Activated B cell treated with CpG ODN at 0.5 μM for 24 hours (primary cell): ENCODE measurements at places on chromosomes 5 and 9. TPM values are rescaled to one million over a fixed set of nuclear protein-coding genes. Genes with fewer than 3 reads are reported as not detected.

DNA sequence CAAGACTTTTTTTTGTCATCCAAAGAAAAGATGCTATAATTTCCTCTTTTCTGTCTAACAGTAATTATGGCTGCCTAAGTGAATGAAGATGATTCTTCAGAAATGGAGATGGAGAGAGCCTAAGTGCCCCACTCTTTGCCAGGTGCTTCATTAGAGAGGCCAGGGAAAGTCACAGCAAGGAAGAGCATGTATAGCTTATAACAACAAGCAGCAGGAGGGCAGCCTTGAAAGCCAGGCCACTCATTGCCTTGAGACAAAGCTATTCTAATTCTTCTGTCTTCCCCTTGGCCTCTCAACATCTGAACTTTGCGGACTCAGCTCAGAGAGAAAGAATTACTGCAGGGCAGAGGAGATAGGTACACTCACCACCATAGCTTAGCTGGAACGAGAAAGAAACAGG, 112.0 kb upstream of the ZNF366 start:
- DNase-seq: no peak

- DNase-seq: no peak
Observed at GRCh38 chr5:116176121-116176520, 91.3 kb downstream of the COMMD10 start.

- no peak for DNase-seq
Observed at GRCh38 chr5:7851617-7852289, 820 bp upstream of the CFAP90 start.

- no peak for DNase-seq
Observed at GRCh38 chr5:178426326-178427130, 163.7 kb downstream of the COL23A1 start.

DNA sequence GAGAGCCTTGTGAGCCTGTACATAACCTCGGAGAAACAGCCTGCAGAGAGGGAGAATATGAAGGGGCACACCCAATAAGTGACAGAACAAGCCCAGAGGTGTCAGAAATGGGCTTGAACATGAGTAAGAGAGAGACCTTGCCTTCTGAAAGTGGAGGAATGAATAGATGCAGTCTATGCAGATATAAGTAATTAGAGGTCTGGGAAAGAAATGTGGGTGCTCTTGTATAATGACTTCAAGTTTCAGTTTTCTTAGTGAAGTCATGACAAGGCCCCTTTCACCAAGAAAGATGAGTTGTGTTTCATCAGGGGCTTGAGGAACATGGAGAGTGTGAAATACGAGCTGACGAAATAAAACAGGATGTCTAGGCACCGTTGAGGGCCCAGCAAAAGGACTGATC, 15.1 kb downstream of the GRAMD2B start:
- no peak for DNase-seq

DNA sequence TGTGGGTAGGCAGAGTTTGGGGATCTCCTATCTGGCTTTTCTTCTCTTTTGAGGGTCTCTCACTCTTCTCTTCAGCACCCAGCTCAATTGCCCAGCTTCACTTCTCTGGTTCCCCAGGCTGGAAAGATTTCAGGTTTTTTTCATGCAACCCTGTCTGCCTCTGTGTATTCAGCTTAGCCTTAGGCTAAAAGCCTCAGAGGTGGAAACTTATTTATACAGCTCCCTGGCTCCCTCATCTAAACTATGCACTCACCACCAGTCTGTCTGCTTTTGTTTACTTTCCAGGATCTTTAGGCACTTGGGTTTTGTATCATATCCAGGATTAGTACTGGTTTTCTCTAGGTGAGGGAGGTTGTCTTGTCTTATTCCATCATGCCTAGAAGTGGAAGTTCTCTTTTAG, 540.2 kb upstream of the TRPC7 start:
- no peak for DNase-seq

The ZNF879 gene
- 8.2 and 9.4 TPM in 2 replicates for total RNA-seq

The GABBR2 gene
- not detected in 2 replicates for total RNA-seq

DNA sequence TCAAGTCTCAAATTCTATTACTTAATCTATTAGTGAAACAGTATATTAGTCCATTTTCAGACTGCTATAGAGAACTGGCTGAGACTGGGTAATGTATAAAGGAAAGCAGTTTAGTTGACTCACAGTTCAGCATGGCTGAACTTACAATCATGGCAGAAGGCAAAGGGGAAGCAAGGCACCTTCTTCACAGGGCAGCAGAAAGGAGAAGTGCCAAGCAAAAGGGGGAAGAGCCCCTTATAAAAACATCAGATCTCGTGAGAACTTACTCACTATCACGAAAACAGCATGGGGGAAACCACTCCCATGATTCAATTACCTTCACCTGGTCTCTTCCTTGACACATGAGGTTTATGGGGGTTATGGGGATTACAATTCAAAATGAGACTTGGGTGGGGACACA, 67.9 kb upstream of the CHSY3 start:
- no peak for DNase-seq

GRCh38 chr5:135565266-135565665, 13.5 kb downstream of the CXCL14 start:
- no peak for DNase-seq

GRCh38 chr9:124815601-124816000, 37.7 kb upstream of the WDR38 start:
- no peak for DNase-seq

GRCh38 chr5:115435065-115435777, 109.4 kb downstream of the FEM1C start:
- DNase-seq: no peak

DNA sequence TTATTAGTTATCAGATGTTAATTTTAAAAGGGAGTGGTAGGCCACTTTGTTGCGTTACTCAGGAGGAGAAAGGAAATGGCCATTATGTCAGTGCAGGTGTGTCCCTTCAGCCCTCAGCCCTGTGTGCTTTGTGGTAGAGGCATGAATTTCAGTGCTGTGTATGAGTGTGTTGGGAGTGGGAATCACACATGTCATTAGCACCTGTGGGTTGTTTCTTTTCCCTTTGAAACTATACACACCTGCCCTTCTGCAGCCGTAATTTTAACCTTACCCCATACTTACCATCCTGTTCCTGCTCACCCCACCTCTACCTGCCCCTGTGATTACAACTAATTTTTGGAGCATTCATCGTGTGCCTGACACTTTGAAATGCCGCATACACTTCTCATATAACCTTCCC, 156.4 kb downstream of the ARHGAP26 start:
- no peak for DNase-seq

DNA sequence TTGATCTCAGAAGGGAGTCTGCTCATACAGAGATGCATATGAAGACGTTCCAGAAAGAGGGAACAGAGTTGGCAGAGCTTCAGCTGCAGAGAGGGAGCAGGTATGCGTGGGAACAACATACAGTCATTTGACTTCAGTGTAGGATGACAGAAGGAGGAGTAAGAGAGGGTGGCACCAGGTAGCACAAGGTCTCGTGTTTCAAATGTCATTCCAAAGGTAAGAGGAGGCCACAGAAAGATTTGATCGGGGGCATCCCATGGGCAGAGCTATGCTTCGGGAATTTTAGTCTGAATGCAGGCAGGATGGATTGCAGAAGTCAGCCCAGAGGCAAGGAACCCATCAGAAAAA, 367.1 kb downstream of the CDK5RAP2 start:
- DNase-seq: no peak

DNA sequence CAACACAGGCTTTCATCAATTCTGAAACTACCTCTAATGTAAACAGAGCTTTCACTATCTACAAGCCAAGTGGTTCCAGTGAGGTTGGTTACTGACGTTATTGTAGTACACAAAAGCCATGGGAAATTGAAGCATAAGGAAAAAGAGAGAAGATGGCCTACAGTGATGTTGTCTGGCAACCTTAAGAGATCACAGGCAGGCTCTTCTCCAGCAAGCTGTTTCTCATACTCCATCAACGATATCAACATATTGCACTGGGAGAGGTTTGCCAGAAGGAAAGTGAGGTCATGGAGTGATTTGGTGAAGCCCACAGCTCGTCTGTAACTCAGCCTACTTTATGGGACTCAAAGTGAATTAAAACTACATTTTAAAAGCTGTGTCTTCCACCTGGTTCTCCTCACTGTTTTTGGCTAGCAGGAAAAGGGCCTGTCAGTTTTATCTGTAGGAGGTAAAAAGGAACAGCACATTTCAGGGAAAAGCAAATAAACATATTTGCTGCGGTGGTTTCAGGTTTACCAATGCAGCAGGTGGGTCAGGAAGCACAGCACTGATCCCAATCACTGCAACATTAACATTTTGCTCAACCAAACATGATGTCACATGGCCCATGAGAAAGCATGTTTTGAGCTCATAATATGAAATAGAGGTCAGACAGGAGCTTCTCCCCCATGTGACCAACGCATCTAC, 72.9 kb downstream of the ARSB start:
- no peak for DNase-seq

DNA sequence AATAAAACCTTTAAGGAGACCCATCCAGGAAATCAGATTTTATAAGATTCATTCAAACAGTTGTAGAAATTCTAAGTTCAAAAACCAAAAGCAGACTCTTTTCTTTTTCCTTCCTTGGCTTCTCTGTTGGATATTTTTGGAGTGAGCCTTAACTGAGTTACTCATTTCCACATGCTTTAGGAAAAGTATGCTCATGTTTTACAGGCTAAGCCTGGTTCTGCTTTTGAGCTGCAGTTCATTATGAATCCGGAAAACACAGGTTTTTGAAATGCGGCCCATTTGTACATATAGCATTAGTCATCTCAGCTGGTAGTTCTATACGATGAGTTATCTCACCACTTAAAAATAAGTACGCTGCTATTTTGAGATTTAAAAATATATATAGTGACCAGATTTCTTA, 156.6 kb upstream of the DMRT1 start:
- DNase-seq: no peak

The SV2C gene
- total RNA-seq: not detected in 2 replicates

DNA sequence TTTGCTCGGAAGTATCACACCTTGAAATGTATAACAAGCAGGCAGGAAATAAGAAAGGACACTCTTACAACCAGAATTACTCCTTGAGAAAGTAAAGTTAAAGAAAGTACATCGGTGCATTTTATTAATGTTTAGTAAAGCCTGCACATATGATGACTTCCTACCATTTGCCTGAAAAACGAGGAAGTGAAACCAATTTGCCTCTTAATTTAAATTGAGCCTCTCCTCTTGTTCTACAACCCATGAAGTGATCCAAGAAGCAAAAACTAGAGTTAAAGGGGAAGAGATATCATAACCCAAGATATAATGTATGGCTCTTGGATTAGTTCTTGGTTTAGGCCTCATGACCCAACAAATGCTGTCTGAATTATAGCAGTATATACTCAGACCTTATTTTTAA, 95.6 kb downstream of the GNAQ start:
- DNase-seq: no peak

- DNase-seq: no peak
Observed at GRCh38 chr5:44770780-44771717, 37.7 kb upstream of the MRPS30 start.

DNA sequence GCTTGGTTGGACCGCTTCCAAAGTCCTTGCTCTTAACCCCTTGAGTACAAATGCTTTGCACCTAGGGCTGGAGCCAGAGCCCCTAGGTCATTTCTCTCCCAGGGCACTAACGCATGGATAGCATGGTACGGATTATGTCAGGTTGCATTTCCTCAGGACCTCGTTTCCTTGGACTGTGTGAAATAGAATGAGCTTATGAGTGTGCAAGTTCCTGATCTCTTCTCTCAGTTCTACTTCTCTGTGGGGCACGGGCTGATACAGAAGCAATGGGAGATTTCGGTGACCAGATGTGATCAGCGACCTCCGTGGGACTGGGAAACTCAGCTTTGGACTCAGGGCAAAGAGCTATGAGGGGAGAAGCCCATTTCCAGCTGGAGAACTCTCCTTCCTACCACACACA, 14.2 kb downstream of the SPARC start:
- DNase-seq: no peak

DNA sequence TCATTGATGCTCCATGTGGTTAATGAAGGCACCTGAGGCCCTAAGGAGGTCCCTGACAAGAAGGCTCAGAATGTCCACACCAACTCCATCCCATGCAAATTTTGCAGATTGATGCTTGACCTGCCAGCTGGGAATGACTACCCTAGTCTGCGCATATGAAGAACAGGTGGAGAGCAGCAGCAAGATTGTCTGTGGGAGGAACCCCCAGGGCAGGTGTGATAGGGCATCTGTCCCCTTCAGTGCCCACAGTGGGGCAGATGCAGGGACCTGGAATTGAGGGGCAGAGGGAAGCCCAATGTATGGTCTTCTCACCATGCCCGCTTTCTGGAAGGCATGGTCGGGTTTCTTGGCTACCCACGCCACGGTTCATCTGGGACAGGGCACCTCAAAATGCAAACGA, 79.6 kb downstream of the MACROH2A1 start:
- no peak for DNase-seq

DNA sequence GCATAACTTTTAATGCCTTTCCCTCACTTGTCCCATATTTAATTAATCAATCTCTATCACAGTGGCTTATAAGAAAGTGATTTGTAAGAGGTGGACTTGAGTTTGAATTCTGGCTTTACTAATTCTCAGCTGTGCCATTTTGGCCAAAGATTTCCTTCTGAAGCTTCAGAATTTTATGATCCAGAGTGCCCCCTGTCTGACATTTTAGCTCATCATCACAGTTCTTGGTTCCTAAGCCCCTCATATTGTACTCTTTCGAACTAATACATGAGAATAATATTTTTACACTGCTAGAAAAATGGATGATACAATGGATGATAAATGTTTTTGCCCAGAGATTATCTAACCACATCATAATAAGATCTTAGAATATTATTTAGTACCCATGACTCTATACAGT, 1014.1 kb downstream of the PTPRD start:
- DNase-seq: no peak

The NAIP gene
- total RNA-seq: 11.2 and 15.0 TPM in 2 replicates

The SLC4A9 gene
- not detected in 2 replicates for total RNA-seq

DNA sequence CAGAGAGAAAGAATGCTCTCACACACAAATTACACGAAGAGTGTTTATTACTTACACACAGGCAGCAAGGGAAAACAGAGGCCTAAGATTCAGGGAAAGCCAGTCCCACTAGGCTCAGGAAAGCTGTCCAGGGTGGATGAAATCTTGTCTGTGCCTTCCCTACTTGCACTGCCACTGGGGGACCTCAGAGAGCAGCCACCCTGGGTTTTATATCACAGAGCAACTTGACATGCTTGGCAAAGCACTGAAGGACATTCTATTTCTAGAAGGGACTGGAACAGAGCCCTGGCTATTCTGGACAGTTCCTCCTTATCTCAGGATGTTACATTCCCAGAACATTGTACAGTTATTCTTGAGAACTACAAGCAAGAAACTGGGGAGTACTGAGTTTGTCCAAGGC, 7.5 kb upstream of the PRSS3 start:
- no peak for DNase-seq

DNA sequence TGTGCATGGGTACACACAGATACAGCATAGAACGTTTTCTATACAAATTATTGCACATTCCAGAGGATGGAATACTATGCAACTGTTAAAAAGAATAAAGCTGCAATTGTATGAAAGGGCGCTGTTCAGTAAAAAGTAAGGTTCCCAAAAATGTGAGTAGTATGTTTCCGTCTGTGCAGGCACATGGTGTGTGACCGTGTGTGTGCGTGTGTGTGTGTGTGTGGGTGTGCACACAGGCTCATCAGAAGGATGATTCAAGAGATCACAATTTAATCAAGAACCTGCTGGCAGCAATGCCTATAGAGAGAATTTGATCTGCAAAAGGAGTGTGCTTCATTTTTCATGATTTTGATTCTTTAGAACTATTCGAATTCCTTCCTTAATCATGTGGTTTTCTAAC, 76.3 kb downstream of the SEMA4D start:
- no peak for DNase-seq

GRCh38 chr5:112084149-112084548, 327.2 kb upstream of the NREP start:
- DNase-seq: no peak

The PDE8B gene
- total RNA-seq: not detected in 2 replicates
